ENCODE measurements at places on chromosomes 7 and 10.

DNA sequence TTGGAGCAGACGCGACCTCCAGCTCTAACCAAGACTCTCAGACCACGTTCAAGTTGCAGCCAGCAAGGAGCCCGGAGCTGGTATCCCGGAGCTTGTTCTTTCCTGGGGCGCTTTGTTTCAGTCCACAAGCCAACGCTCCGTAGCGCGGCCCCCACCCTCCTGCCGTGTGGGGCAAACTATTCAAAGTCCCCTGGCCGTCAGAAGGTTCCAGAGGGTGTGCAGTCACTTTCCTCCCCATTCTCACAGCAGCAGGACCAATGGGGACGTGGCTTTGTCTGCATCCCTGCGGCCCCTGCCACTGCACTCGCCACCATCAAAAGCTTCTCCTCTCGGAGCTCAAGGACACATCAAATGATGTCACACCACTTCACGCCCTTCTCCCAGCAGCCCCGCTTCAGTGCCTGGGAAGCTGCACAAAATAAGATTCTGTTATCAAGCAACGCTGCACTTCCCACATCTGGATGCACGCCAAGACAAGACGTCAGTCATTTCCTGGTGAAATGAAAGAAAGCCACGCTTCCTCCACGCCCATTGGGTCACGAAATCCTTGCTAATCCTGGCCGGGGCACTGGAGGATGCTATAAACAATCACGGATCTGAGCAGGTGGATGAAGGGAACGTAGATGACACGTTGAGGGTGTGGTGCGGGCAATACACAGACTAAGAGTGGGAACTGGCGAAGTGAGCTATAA, 348.2 kb downstream of the PTPRN2 start:
- no peak for DNase-seq

DNA sequence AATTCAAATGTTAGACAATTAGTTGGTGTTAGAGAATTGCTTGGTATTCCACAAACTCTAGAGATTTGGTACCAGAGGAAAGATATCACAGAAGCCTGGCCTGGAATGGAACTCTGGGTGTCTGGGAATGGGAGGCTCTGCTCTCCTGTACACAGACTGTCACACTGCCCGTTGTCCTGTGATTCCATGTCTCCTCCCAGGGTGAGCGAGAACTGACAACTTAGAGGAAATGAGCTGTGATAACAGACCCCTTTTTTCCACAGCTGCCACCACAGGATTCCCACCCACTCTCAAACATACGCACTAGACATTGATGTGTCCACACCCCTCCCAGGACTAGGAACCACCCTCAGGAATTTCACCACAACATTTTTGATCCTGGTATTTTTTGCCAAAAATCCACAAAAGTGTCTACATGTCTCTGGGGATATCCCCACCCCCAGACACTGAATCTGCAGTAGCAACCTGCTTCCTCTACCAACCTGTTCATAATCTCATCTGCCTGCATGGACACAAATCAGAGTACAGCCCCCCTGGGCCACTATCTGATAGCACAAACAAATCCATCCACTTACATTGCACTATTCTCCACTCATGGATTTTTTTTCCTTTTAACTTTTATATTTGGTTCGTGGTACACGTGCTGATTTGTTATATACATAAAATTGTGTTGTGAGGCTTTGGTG, 4.7 kb downstream of the ZNF273 start:
- no peak for DNase-seq

DNA sequence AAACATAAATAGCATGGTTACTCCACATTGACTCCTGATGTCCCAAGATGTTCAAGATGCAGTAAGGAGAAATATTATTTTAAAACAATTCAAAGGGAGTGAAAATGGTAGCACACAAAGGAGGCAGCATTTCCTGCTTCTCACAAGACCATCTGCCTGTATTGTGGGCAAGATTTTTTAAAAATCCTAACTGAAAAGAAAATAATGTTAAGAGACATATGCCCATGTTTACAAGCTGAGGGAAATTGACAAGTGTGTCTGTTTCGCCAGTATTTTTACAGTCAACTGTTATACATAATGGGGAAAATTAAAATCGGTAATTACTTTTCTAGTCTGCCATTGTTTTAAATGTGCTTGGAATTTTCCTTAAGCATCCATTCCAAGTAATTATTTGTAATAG, 646.2 kb upstream of the C7orf33 start:
- no peak for DNase-seq

- DNase-seq = no peak
Observed at GRCh38 chr10:49359349-49360270, 36.3 kb downstream of the DRGX start.

DNA sequence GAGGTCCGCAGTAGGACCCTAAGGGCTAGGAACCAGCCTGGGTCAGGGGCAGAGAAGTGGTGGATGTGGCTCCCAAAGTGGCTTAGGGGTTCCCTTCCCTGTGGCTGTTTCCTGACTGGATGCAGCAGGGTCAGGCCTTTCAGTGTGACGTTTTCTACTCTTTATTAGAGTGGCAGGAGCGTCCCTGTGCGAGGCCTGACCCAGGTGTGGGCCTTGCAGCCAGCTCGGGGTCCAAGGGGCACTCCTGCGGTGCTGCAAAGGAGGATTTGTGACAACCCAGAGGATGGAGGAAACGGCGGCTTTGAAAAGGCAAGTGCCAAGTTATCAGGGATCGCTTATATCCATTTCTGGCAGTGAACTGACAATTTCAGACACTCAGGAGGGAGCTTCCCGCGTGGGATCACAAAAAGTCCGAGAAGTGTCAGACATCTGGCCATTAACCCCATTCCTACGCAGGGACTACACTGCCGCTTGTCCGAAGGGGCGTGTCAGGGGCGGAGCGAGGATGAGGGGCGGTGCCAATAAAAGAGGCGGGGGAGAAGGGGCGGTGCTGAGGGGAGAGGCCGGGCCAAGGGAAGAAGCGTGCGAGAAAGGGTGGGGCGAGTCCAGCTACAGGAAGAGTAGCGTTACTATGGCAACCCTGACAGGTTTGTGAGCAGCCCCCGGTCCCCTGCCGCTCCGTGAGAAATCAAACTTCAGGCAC, 98.8 kb upstream of the ZNF722 start:
- no peak for DNase-seq

DNA sequence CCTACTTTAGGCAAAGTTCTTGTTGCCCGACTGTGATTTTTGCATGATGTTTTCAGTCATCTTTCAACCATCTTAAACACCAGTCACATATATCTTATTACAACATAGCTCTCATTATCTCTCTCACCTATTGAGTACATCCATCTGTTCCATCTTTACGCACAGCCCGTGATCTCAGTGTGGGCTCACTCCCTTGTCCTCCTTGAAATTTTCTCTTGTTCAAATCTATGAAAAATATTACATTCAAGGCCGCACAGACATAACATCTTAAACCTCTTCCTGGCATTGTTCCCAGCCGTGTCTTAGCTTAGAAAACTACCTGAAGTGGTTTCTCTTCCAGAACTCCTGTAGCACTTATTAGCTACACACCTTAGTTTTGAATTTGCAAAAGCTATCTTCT, 32.6 kb downstream of the NET1 start:
- no peak for DNase-seq

DNA sequence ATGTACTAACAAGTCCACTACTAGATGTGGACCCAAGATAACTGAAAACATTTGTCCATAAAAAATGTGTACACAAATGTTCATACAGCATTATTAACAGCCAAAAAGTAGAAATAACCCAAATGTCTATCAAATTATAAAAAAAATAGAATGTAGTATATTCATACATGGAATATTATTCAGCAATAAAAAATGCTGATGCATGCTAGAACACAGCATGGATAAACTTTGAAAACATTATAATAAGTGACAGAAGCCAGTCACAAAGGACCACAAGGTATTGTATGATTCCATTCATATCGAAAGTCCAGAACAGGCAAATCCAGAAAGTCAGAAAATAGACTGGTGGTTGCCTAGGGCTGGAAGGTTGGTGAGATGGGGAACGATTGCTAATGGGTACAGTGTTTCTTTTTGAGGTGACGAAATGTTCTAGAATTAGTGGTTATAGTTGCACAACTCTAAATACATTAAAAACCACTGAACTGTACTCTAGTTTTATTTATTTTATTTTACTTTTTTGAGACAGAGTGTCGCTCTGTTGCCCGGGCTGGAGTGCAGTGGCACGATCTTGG, 43.3 kb upstream of the ANLN start:
- no peak for DNase-seq

Measured in ACHN (cell line).